ENCODE measurements at places on chromosomes 1 and 21. TPM values are rescaled to one million over a fixed set of nuclear protein-coding genes. Genes with fewer than 3 reads are reported as not detected.
A peak's percentile ranks its signal among the peaks of the same experiment; 100 is the strongest.

Gene FGGY
- total RNA-seq = 7.9 TPM

Gene CRYAA
- not detected for total RNA-seq

DNA sequence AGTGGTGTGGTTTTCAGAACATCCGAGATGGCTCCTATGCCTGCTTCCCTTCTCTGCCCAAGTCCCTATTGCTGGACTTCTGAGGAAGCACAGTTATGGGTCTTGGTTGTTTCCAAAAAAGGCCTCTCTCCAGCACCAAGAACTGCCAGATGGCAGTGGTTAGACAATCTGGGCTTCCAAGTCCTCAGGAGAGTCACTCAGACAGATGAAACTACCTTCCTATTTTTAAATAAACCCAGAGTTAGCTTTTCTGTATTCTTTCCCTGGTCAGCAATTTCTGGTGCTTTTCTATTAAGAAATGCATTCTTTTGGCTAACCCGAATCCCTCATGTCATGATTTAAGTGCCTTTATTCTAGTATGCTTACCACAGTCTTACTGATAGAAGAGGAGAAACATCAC is 245.9 kb downstream of the PRDM2 start:
- no peaks in the 10 kb centered on the region for H3K36me3 ChIP-seq
- no peaks in the 10 kb centered on the region for H3K27me3 ChIP-seq
- DNase-seq = no peak
- no peak overlapping the region for H3K27ac ChIP-seq
- H3K4me3 ChIP-seq = no peak overlapping the region

DNA sequence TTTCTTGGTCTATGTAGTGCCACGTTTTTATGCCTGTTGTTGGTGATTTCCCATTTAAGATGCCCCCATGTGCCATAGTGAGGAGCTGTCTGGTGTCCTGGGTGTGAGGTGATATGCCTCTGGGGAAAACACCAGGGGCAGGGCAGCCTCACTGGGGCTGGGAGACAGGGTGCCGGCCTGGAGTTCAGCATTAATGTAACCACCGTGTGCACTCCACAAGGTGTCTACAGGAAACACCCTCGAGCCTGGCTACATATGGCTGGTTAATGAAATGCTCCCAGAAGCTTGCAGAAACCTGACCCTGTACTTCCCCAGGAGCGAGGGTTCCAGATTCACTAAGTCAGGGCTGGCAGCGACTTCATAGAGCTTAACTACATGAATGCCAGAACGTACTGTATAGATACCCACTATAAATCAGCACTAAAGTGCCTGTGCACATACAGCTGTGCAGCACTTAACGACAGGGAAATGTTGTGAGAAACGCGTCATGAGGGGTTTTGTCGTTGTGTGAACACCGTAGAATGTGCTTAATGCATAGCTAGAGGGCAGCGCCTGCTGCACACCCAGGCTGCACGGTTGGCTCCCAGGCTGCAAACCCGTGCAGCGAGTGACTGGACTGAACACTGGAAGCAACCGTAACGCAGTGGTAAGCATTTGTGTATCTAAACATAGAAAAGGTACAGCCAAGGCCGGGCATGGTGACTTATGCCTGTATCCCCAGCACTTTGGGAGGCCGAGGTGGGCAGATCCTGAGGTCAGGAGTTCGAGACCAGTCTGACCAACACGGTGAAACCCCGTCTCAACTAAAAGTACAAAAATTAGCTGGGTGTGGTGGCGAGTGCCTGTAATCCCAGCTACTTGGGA is 10.4 kb downstream of the TFF2 start:
- peaks cover 10% of the 10 kb centered on the region for H3K4me1 ChIP-seq
- no peak overlapping the region for H3K4me3 ChIP-seq
- H3K27me3 ChIP-seq = no peaks in the 10 kb centered on the region
- H3K36me3 ChIP-seq = no peaks in the 10 kb centered on the region
- H3K27ac ChIP-seq = no peak overlapping the region
- no peak for DNase-seq

DNA sequence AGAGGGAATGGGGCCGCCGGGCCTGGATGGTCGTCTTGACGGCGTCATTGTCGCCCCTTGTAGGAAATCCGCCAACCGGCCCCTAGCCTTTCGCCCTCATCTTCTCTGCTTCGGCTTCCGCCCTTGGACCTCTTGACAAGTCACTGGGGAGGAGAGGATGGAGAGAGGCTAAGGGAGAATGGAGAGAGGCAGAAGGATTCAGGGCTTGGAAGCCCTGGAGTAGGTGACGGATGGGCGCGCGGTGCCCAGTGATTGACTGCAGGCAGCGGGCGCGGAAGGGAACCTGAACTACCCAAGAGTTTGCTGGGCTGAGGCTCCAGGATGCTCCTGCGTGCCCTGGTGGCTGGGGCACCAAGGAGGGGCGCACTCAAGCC is 651 bp downstream of the PDE4B start:
- H3K4me3 ChIP-seq = no peak overlapping the region
- no peaks in the 10 kb centered on the region for H3K4me1 ChIP-seq
- no peaks in the 10 kb centered on the region for H3K27me3 ChIP-seq
- H3K36me3 ChIP-seq = no peaks in the 10 kb centered on the region
- no peak overlapping the region for H3K27ac ChIP-seq

GRCh38 chr1:19079541-19080472 is 123.3 kb upstream of the IFFO2 start:
- no peak overlapping the region for H3K4me3 ChIP-seq
- no peak overlapping the region for H3K27ac ChIP-seq
- DNase-seq = peak; percentile 17
- no peaks in the 10 kb centered on the region for H3K27me3 ChIP-seq
- H3K4me1 ChIP-seq = peaks cover 14% of the 10 kb centered on the region

Gene NHLH1
- total RNA-seq = 0.48 TPM

Gene FCAMR
- not detected for total RNA-seq

Gene WNT4
- not detected for total RNA-seq

Gene PIGV
- 24.9 TPM for total RNA-seq

DNA sequence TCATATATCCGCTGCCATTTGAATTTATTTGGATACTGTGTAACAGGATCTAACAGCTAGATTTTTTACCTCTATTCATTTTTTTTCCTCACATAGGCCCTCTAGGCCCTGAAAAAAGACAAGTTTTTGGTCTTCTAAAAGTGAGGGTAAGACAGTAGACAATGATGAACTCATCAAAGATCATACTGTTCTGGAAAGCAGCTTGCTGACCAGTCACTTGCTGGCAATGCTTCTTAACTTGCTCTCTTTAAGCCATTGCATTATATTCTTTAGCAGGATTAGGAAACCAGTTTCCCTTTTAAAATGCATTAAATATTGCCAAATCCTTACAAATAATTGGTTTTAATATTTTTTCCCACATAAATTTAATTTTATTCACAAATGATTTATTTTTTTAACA is 65.5 kb downstream of the SYT14 start:
- H3K4me3 ChIP-seq = no peak overlapping the region
- no peak for DNase-seq
- no peaks in the 10 kb centered on the region for H3K36me3 ChIP-seq
- H3K4me1 ChIP-seq = no peaks in the 10 kb centered on the region
- no peak overlapping the region for H3K27ac ChIP-seq

DNA sequence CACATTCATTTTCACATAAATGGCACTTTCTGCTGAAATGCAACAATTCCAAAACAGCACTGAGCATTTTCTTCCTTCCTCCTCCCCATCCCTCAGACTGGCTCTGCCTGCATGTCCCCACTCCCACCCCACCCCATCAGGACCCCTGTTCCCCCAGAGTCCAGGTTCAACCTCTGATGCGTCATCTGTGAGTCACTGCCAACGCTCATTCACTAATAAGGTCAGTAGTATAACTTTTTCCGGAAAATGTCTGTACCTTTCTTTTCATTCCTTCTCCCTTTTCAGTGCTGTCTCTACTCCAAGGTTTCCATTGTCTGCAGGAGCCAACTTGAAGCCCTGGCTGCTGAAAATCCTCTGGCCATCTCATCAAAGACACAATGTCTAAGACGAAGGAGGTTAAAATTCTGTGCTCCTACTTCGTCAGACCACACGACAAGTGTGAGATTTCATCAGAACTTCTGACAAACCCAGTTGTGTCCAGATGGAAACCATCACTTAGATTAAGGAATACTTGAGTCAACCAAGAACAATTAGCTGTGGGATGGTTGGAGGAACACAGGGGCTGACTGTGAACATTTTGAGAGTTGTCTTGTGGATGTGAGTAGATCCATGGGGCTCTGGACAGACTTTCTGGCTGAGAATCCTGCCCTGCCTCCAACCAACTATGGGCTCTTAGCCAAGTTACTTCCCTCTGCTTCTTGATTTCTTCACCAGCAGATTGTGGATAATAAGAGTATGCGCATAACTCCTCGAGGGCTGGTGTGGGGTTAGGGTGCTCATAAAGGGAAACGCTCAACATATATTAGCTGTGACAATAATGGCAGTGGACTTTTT is 35.6 kb upstream of the UTS2 start:
- no peak overlapping the region for H3K4me3 ChIP-seq
- no peaks in the 10 kb centered on the region for H3K36me3 ChIP-seq
- no peak for DNase-seq
- no peak overlapping the region for H3K27ac ChIP-seq
- H3K27me3 ChIP-seq = no peaks in the 10 kb centered on the region

Gene GJA5
- total RNA-seq = not detected

DNA sequence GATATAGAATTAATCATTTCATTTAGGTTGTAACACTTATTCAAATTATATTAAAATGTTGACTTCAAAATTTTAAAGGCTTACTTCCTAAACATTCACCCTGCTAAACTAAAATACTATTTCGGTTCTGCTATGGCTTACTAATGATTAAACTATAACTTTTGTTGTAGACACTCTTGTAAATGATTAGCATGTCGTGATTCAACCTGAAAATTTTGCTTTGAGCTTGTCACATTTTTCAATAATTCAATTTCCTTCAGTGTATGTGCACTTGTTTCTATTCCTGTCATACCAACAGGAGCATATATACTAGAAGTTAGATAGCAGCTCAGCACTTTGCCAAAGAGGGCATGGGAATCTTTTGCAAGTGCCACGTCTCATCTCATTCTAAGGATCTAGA is 1018.8 kb downstream of the AMY1C start:
- no peak for DNase-seq
- H3K27me3 ChIP-seq = no peaks in the 10 kb centered on the region
- H3K27ac ChIP-seq = no peak overlapping the region
- no peaks in the 10 kb centered on the region for H3K36me3 ChIP-seq

- H3K27ac ChIP-seq = no peak overlapping the region
- peaks cover 38% of the 10 kb centered on the region for H3K36me3 ChIP-seq
- no peak for DNase-seq
- no peak overlapping the region for H3K4me3 ChIP-seq
- H3K27me3 ChIP-seq = no peaks in the 10 kb centered on the region
- H3K4me1 ChIP-seq = peaks cover 31% of the 10 kb centered on the region
These were observed 12.6 kb downstream of the MAP7D1 start for GRCh38 chr1:36168514-36168913.

Gene SPATA45
- not detected for total RNA-seq

Gene ERG
- total RNA-seq = not detected

Gene B4GALT3
- total RNA-seq = 60.9 TPM

Gene DMBX1
- not detected for total RNA-seq

Measured in CD8-positive, alpha-beta memory T cell (primary cell).